ENCODE measurements at places on chromosomes 6 and 20.

DNA sequence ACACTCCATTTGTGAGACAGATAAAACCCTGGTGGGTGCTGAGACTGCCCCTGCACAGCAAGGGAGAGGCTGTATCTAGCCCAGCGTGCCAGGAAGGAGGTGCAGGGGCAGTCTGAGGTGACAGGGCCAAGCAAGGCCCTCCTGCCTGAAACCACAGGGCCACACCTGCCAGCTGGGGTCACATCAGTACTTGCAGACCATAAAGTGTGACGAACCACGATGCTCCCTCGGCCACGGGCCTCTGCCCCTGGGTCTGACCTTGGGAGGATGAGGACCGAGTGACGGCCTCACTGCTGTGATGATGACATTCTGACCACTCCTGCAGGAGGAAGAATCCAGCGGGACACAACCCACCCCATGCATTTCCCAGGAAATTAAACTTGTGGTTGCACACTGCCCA lies 75.1 kb downstream of the NINL start:
- no peak for DNase-seq

DNA sequence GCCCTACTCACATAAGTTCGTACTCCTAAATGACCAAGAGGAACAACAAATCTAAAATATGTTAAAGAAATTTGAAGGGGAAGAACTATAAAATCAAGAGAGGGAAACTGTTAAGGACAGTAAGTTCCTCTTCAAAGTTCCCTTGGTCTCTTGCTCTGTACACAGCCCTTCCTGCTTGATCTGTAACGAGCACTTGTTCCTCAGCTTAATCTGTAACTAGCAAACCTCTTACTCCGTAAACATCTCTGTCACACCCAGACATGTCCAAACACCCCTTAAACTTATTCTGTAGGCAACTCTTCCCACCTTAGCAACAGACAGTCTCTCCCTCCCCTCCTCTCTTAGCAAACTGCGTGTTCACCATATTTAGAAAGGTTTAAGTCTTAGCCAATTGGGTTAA lies 29.9 kb downstream of the PLN start:
- no peak for DNase-seq

- peak; percentile 11 for DNase-seq
Measured at GRCh38 chr6:28488916-28489365, 26.7 kb downstream of the GPX6 start.

DNA sequence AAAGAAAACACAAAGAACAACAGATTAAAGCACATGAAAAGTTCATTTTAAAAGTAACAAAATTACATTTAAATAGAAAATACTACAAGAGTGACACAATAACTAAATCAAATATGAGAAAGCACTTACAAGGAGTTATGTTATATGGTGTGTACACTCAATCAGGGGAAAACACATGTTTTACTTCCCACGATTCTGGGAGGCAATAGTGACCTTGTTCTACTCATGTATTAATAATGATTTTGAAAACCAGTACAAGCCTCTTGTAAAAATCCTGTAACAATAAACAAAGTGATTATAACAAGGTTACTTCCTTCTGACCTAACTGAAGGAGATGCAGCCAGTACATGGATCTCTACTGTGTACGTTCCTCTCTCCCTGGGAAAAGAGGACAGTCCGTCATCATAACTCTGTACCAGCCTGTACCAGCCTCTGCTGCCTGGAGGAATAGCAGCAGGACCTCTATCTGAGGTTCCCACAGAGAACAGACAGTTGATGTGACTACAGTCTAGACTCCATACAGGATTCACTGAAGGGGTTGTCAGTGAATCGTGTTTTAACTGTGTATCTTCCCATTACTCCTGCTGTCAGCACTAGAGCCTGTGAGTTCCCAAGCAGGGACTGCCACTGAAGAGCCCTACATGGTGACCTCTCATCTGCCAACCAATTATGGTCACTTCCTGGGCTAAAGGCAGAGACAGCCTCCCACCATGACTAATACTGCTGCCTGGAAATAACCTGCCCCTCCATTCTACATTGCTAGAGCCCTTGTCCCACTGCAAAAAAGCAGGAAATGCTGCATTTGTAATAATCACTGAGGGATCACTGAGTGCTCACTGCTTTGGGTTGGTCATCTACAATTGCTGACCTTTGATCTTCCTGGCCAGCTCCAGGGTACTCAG lies 149.7 kb downstream of the KIF16B start:
- DNase-seq: no peak

- no peak for DNase-seq
Measured at GRCh38 chr6:24854077-24854666, 55.5 kb upstream of the ARMH2 start.

GRCh38 chr6:18211338-18211737 lies 53.0 kb downstream of the DEK start:
- peak; percentile 41 for DNase-seq

GRCh38 chr6:158660333-158660754 lies 10.5 kb downstream of the SYTL3 start:
- no peak for DNase-seq
